Type B pancreatic cell (in vitro differentiated cells): ENCODE measurements at places on chromosomes 2 and 18. TPM values are rescaled to one million over a fixed set of nuclear protein-coding genes. Genes with fewer than 3 reads are reported as not detected.

GRB14 gene
- 8.8 and 11.6 TPM in 2 replicates for total RNA-seq

DNA sequence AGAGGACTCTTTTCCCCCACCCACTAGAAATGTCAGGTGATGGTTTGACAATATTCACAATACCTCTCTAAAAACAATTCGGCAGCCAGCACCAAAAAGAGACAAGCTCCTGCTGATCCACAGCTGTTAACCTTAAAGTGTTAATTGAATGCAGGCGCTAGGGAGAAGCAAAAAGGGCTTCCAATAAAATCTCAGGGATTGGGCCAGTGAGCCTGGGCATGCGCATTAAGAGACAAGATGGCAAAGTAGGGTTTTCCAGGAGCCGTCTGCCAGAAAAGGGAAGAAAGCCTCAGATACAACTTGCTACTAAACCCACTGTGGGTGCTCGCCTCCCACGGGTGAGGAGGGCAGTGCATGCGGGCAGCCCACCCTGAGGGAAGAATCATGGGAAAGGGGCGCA lies 98.8 kb downstream of the HS6ST1 start:
- no peak for DNase-seq

- DNase-seq: no peak
Observed at GRCh38 chr18:23838233-23838632, 149.0 kb downstream of the LAMA3 start.

- no peak for DNase-seq
Observed at GRCh38 chr2:197446844-197447243, 6.5 kb upstream of the COQ10B start.

ASB18 gene
- total RNA-seq: not detected in 2 replicates

DNA sequence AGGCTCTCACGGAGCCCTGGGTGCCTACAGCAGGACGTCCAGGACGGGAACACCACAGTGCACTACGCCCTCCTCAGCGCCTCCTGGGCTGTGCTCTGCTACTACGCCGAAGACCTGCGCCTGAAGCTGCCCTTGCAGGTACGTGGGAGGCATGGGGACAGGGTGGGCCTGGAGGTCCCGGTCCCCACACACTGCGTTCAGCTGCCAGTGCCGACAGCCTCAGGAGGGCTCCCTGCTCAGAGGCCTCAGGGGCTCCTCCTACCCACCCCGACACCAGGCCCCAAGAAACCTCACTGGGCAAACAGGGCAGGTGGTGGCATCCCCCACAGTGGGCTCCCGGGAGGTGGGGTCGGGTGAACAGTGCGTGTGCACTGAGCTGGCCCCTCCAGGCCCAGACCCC lies 10.8 kb downstream of the ANO7 start:
- no peak for DNase-seq

FAM228A gene
- not detected in 2 replicates for total RNA-seq

DNA sequence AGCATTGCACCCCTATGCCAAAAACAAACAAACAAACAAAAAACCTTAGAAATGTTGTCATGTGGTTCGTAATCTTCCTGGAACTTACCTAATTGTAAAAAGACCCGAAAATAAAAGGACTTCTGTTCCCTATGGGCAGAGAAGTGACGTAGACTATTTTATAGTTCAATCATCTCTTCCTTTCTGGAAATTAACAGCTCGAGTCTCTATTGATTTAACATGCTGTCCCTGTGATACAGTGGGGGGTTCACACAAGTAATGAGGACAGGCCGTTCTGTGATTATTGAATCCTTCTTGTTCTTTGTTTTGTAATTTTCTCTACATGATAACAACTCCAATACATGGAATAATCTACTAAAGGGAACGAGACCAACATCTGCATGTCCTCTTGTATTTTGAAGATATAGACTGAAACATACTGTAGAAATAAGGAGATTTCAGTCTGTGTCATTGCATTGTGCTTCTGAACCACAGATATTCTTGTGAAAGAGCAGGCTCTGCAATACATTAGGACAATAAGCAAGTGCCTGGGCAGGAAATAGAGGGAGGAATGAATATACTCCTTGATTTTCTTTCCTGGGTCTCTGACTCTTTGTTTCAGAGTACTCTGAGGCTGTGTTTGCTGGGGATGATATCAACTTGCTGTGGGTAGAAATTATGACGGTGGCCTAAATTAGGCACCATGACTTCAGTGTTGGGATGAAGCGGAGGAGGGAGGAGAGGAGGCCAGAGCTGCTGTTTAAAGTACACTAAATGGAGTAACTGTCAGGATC lies 65.7 kb upstream of the PPM1B start:
- no peak for DNase-seq

DNA sequence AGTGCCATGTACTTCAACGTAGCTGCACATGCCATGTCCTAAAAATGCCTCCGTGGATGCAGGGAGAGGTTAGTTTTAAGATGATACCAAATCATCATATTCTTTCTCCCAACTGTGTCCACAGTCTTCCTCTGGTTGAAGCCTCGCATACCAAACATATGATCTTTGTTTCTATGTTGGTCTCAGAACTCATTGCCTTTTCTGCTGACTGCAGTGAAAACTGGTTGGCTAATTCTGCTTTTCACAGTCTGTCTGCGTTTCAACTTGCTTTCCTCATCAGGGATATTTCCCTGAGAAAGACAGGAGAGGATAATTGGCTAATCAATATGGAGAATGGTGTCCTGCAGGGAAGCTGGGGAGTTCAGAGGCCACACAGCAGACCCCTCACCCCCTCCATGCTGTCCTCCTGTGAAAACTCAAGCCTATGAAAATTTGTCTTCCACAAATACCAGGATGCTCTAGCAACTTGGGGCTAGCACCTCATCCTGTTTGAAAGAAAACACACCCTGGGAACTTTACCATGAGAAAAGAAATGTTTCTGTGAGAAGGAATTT lies 192.2 kb upstream of the PXDN start:
- no peak for DNase-seq

GRCh38 chr2:158760887-158761286 lies 34.2 kb upstream of the DAPL1 start:
- no peak for DNase-seq

ABCG8 gene
- 0.31 TPM in 1 of 2 replicates, not detected in the other for total RNA-seq

ARHGAP15 gene
- total RNA-seq: not detected in 2 replicates

SERPINB5 gene
- total RNA-seq: 1.4 and 7.5 TPM in 2 replicates

- no peak for DNase-seq
Observed at GRCh38 chr2:85011747-85012146, 40.8 kb downstream of the KCMF1 start.

GRCh38 chr2:72138921-72139381 lies 8.7 kb downstream of the CYP26B1 start:
- DNase-seq: no peak

- no peak for DNase-seq
Observed at GRCh38 chr2:147331790-147332419, 512.9 kb upstream of the ACVR2A start.

ASPRV1 gene
- total RNA-seq: 0.67 and 1.3 TPM in 2 replicates

GRCh38 chr2:99635710-99636109 lies 145.9 kb upstream of the REV1 start:
- no peak for DNase-seq

COL4A3 gene
- 0.19 and 0.48 TPM in 2 replicates for total RNA-seq

GRCh38 chr2:129722306-129723019 lies 257.0 kb upstream of the RAB6C start:
- DNase-seq: peak; percentile 50

GRCh38 chr2:46122318-46122976 lies 174.8 kb upstream of the EPAS1 start:
- DNase-seq: no peak

DNA sequence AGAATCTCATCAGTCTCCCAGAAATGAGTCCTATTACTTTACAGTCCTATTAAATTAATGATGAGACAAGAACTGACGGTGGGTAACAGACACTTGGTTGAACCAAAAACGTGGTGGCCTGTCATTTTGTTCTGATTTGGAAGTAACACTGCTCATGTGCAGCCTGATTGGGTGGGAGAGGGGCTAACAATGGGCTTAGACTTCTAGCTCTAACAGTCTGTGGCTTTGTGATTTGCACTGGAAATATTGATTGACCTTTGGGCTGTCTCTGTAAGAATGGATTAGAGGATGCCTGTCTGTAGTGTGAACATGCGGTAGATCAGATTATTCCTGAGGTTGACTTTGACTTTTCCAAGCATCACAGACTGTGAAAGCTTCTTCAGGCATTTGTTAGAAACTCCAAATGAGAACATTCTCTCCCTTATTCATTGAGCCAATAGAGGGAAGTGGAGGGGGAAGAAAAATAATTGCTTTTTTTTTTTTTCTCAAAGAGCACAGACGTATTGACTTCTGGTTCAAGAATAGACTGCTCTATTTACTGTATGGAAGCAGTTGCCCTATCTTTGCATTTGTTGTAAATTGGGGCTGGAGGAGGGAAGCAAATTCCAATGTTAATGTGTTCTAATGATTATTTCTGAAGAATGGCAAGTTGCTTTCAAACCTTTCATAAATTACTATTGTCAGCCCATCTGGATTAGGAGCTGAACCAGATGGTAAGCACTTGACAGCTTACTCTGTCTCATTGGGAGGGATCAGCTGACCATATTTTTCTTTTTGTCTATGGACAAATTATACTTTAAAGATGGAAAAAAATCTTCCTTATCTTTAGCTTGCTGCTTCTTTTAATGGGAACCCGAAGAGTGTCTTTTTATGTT lies 85.8 kb upstream of the TTN start:
- DNase-seq: no peak

GAL3ST2 gene
- total RNA-seq: 0.19 and 0.29 TPM in 2 replicates

GRCh38 chr2:24153478-24153877 lies 21.4 kb upstream of the FAM228A start:
- DNase-seq: no peak

LOXHD1 gene
- not detected in 2 replicates for total RNA-seq

DNA sequence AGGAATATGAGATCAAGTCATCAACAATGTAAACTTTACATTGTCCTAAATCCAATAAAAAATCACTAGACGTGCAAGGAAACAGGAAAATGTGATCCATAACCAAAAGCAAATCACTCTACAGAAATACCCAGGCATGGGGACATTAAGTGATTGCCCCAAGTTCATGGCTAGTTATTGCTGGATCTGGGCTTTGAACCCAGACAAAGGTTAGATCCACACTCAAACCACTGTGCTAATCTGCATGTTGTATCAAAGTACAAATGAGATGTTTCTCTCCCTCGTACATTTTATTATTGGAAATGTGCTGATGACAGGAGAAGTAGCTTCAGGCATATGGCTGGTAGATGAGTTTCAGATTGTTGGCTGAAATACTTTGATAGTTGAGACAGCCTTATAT lies 2.7 kb upstream of the ARL5A start:
- DNase-seq: no peak

DNA sequence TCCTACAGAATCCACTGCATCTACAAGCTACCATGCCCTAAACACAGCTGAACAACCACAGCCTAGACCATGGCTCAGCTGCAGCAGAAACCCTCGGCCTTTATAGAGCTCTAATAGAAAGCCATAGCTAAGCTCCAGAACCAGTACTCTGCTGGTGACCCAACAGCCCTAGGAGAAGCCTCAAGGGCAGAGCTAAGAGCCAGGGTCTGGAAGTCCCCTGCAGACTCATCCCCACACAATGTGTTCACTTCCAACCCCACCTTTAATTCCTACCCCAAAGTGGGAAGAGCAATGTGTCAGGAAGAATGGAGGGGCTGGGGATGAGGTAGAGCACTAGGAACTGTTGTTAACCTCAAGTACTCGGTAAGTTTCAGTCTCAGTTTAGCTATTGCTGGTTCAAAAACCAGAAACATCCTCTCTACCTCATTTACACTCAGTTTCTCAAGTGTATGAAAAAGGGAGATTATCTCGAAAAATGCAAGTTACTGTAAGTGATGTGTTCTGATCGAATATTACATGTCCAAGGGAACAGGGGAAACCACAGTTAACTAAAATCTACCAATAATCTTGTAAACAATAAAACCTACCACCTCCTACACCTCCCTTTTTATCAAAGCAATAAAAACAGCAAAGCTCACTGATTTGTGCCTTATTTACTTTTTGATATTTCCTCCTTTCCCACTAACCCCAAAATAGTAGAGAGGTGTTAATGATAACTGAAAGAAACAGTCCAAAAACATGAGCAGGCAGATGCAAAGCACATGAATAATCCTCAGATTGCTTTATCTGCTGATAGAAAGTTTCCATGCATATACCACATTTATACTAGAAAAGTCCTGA lies 36.2 kb downstream of the THADA start:
- no peak for DNase-seq

DNA sequence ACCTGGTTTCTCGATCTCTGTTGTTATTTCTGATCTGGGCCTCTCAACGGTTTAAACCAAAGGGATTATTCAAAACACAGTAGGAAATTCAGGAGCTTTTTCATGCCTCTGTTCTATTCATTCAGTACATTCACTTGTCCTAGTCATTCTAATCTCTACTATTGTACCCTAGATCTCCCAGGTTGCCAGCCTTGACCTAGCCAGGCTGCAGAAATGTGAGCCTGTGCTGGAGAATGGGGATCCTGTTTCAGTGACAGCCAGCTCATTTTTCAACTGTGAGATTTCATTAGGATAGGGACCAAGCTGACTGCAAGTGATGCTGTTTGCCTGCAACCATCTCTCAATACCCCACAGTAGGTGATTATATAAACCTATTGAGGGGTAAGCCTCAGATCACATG lies 186.2 kb downstream of the CMPK2 start:
- DNase-seq: no peak
